ENCODE measurements at places on chromosomes 1 and 21.

- DNase-seq: no peak
Measured at GRCh38 chr1:234716908-234717375, 107.0 kb upstream of the IRF2BP2 start.

DNA sequence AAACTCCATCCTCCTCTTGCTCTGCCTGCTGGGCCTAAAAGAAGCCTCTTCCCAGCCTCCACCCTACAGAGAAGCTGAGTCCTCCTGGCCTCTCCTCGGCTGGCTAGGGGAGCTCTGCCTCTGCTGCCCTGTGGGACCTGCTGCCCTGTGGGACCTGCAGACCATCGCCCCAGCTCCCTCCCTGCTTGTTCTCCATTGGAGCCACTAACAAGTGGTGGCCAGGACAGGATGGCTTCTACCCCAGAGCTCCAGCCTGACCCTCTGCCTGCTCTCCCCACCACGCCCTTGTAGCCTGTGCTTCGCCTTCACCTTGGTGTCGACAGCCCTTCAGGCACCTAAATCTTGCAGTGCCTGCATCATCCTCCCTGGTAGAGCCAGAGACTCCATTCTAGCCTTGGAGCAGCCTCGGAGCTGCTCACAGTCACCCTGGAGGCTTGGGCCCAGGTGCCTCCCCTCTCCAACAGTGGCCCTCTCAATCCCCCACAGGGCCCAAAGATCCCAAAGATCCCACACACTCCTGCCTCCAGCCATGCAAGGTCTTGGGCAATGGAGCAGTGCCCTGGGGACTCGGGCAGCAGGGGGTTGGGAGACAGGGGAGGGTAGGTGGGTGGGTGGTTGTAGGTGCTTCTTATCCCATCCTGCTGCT, 3.0 kb downstream of the EPS8L3 start:
- no peak for DNase-seq

DNA sequence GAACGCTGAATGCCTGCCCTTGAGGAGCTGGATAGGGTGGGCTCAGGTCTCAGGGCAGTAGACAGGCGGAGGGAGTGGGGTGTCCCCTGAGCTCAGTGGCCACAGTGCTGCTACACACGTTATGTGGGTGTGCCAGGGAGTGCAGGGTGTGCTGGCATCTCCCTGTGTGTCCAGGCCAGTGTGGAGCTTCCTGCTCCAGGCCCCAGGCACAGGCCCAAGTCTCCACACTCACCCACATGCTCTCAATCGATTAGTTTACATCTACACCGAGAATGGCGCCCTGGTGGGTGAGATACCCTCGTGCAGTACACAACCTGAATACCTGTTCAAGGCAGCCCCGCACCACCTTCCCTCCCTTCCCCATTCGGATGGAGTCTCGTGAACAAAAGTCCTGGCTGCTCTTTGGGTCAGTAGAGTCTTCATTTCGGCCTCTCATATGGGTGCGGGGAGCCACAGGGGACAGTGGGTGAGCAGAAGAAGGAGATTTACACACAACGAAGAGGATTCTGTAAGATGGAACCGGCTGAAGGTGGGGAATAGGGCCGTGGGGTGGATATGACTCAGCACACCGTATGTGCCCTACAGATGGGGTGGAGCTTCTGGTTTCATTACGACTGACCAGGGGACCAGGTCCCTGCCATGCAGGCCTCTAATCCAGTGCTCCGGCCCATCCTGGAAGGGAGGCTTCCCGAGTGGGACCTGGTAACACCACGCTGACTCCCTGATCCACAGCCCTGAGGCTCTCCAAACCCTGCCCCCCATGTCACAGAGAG, 93.3 kb downstream of the SPSB1 start:
- no peak for DNase-seq

DNA sequence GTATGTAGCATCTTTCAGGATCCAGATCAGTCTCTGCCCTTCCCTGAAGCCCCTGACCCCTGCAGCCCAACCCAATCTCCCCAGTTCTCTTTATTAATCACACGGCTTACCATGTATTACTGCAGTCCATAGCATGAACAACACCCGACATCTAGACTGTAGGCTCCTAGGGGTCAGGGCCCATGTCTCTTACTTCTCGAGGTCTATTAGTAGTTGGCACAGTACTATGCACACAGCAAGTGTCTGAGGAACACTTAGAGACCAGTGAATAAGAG, 27.1 kb downstream of the CAMK1G start:
- DNase-seq: no peak

DNA sequence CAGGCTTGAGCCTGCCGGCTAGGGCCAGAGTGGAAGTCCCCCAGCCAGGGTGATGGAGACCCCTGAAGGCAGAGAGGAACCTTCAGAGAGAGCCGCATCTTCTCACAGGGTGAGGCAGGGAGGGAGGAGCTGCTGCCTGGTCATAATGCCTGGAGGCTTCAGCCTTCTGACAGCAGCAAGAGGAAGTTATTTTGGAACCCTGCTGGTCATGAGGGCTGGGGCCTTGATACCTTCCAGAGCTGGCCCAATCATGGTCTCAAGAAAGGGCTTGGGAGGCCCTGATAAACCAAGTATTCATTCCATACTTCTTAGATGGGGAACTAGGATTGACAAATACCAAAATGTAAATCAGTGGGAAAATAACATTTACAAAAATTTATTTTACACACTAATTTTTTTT, 26.6 kb upstream of the MPZL1 start:
- no peak for DNase-seq

DNA sequence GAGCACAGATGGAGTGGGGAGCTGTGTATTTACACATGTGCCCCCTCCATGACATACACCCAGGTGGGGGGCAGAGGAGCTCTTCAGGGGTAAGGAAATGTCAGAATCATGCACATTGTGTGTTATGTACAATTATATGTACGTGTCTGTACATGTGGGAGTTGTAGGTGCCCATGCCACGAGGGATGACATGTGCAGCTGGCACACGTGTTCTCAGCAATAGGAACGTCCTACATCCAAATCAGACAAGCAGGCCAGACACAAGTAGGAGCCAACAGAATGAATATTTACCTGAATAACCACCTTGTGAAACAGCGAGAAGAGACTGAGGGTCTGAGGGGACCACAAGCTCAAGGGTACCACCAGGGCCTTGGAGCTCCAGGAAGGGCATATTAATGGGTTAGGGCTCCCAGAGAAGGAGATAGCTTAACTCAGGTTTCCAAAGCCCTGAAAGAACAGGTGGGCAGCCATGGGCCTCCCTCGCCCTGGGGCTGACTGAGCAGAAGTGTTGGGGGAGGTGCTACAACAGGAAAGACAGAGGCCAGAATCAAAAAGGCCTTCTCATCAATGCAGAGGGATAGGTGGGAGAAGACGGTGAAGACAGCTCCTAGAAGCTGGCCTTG, 3.2 kb downstream of the COL16A1 start:
- no peak for DNase-seq

- DNase-seq: no peak
Measured at GRCh38 chr1:6471086-6471969, 5.4 kb upstream of the TNFRSF25 start.

- no peak for DNase-seq
Measured at GRCh38 chr1:41427916-41428737, 56.4 kb downstream of the EDN2 start.

DNA sequence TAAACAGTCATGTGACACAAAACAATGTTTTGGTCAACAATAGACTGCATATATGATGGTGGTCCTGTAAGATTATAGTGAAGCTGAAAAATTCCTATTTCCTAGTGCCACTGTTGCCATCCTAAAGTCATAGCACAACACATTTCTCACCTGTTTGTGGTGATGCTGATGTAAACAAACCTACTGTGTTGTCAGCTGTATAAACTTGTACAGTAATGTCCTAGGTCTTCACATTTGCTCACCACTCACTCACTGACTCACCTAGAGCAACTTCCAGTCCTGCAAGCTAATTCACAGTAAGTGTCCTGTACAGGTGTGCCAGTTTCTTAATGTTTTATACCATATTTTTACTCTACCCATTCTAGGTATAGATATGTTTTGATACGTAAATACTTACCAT, 326.1 kb upstream of the USP24 start:
- no peak for DNase-seq

GRCh38 chr21:35470522-35470921, 421.4 kb upstream of the RUNX1 start:
- no peak for DNase-seq

- DNase-seq: no peak
Measured at GRCh38 chr1:34320053-34320669, 143.5 kb downstream of the C1orf94 start.

- DNase-seq: no peak
Measured at GRCh38 chr1:91836331-91837040, 49.5 kb downstream of the TGFBR3 start.

DNA sequence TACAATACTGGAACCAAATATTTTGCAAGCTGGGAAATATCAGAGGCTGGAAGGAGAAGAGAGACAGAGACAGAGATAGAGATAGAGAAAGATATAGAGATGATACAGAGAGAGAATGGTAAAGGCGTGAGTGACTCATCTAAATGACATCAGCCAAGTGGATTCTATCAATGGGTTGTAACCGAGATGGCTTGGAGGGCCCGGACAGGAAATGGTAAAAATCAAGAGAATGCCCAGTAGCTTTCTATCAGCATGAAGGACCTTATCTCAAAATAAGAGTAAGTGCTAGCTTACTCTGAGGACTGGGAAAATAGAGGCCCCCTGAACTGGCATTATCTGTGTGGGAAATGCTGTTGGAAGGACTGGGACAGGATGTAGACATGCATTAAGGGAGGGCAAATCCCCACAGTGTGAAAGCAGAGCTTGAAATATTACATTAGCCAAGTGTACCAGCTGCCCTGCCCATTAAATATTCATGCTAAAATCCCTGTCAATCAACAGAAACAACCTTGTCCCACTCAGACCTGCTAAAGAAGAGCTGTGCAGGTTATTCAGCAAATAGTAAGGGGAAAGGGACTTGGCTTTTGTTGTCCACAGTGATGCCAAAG, 76.6 kb upstream of the ZNF644 start:
- no peak for DNase-seq

DNA sequence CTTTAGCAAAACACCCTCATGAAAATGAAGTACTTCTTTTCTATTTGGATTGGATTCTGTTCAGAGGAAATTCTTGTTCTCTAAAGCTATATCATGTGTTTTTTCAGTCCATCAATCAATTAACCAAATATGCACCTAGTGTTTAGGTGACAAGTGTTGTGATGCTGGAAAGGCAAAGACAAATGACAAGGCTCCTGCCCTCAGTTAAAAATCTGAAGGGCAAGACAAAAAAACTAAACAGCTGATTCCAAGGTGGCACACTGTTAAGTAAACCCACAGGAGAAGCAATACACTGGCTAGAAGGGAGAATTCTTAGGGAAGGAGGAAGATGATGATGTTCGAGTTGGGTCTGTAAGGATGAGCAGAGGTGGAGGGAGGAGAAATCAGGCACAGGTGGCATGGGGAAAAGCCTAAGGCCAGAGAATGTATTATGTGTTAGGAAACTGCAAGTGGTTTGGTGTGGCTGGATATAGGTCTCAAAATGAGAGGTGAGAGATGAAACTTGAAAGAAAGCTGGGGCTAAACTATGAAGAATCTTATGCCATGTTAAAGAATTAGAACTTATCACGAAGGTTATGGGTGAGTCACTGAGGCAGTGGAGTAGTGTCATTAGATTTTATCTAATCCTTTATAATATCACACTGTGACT, 51.8 kb upstream of the GFI1 start:
- DNase-seq: no peak

- no peak for DNase-seq
Measured at GRCh38 chr1:111769517-111770146, 13.9 kb downstream of the DDX20 start.

DNA sequence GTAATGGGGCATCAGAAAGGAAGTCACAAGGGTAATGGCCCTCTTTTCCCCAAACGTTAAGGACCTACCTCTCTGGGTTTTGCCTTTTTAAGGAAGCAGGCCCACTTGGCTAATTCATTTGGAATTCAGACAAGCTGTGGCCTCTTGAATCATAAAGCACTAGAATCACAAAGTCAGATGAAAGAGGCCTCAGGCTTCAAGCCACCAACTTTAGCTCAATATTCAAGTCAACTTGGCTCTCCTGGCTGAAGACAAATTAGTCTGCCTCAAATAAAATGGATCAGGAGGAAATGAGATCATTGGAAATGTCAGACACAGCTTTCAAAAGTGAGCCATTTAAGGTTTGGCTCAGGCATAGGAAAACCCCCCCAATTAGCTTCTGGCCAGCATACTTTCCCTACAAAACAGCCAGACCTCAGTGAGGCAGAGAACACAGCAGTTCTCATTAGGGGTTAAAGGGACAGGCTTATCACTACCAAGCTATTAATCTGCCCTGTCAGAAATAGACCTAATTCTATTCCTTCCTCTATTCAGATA, 34.3 kb downstream of the SLC35D1 start:
- DNase-seq: no peak

DNA sequence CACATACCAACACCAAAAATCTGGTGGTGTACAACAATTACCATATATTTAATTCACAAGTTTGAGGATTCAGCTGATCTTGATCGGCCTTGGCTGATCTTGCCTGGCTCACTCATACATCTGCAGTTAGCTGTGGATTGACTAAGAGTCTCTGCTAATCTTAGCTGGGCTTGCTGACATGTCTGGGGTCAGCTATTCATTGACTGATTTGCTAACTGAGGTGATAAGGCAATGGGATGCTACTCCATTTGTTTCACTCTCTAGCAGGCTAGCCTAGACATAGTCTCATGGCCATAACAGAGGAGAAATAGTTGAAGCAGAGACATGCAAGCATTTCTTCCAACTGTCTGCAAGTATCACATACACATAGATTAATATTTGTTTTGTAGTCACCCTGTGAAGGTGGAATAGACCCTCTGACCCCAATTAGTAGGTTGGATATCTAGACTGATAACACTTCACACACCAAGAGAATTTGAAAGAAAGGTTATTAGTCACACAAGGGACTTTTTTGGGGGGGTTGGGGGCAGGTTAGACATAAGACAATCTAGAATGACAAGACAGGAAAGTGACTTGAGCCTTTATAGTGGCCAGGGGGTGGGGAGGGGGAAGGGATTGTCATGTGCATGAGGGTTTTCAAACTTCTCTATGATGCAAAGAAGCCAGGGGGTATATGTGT, 142.3 kb downstream of the BARHL2 start:
- DNase-seq: no peak

GRCh38 chr1:45275054-45275453, 51.6 kb upstream of the HPDL start:
- DNase-seq: no peak

- no peak for DNase-seq
Measured at GRCh38 chr21:36741506-36741905, 42.6 kb downstream of the SIM2 start.

GRCh38 chr1:234559152-234559901, 50.7 kb downstream of the IRF2BP2 start:
- DNase-seq: no peak

- DNase-seq: no peak
Measured at GRCh38 chr1:166383635-166384346, 217.0 kb upstream of the FAM78B start.

All from effector memory CD4-positive, alpha-beta T cell (primary cell).